Activated CD4-positive, CD25-positive, alpha-beta regulatory T cell treated with anti-CD3 and anti-CD28 coated beads, Interleukin-2, amount 50 U/mL, for 16 hours (primary cell): ENCODE measurements at places on chromosomes 1 and 21.

- no peak for DNase-seq
Measured at GRCh38 chr21:39612233-39613040, at the start of gene B3GALT5. Gene B3GALT5 (plus strand): TSS chr21:39612940. CDS start chr21:39660560, 47,620 bp downstream.

GRCh38 chr1:39105061-39105840 is 79.1 kb downstream of the NDUFS5 start:
- DNase-seq: no peak

DNA sequence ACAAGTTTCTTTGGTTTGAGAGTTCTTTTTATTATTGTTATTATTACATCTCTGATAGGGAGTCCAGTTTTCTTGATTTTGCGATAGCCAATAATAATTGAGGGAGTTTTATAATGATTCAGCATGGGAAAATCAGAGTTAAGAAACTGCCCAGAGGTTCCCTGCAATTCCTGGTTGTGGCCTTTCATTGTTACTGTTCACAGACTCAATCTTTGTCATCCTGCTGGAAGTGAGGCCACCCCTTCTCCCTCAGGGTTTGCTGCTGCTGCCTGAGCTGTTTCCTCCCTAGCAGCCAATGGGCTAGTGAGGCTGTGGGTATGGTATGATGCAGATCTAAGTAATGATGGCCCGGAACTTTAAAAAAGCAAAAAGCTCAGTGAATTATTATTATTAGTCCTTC is 50.2 kb upstream of the TACSTD2 start:
- no peak for DNase-seq

GRCh38 chr1:92599184-92599583 is 112.5 kb upstream of the GFI1 start:
- no peak for DNase-seq

DNA sequence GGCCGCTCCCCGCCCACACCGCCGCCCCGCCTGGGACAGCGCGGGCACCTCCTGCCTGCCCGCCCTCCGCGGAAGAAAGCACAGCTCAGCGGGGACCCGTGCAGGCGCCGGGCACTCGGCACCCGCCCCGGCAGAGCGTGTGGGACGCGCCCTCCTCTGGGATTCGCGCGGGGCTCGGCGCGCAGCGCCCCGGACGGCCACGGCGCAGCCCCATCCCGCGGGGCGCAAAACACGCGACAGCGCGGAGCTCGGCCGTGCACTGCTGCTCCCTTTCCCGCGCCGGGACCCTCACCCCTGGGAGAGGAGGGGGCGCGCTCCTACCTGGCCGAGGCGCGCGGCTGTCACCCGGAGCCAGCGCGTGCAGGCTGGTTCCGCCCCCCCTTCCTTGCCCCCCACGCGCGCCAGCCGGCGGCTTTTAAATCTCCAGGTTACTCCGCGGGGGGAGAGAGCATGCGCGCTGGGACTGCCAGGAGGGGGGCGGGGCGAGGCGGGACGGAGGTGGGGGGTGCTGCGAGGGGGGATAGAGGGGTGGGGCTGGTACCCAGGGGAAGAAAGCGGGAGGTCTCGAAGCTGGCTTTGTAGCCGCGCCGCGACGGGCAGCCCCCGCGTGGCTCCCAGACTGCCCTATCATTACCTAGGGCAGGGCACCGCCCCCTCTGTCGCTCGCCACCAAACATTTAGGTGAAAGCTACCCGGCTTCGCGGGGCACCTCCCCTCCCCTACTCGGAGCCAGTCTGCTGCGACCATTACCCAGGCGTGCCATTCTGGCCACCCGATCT is at the start of gene SLC45A3:
Gene SLC45A3 (minus strand): TSS at position 437 of the 779 bp plus-strand sequence. CDS start 15,853 bp downstream, outside the sequence.
- no peak for DNase-seq

GRCh38 chr1:23174426-23175110 is 5.9 kb upstream of the LUZP1 start:
- DNase-seq: no peak

- DNase-seq: no peak
Measured at GRCh38 chr1:203713125-203713524, 51.9 kb upstream of the LAX1 start.

DNA sequence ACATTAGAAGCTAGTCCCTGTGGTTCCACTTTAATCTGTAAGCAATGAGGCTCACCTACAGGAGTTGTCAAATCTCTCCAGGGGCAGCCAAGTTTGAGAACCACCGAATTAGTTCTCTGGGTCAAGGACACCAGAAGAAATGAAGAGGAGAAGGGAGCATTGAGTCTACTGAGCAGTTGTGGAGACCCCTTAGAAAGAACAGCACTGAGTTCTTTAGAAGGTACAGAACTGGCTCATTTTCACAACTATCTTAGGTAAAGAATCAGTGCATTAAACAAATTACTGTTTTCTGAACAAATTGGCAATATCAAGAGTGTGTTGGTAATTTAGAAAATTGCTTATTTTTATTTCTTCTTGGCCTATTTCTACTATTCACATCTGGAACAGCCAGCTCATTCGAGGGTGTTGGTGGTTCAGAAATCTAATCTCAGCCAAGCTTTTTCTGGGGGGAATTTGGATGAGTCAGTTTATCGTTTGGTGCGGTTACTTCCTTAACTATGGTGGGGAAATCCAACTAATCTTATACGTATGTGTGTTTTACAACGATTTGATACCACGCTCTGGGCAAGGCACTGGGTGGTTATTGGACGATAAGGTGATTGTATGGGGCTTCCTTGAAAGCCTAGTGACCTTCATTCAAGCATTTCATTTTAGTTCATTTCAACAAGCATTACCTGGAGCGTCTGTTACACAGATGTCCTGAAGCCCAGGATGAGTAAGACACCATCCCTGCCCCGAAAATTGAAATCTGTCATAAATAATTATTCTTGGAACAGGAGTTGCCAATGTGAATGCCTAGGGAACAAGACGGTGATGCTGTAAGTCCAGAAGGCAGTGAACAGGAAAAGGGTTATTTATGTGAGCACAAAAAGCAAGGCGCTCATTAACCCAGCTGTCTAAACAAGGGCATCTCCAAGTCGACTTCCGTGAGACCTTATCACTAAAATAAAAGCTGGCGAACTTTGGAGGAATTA is 52.0 kb upstream of the TMPRSS2 start:
- DNase-seq: no peak

GRCh38 chr1:72186733-72187307 is 95.5 kb downstream of the NEGR1 start:
- DNase-seq: no peak

DNA sequence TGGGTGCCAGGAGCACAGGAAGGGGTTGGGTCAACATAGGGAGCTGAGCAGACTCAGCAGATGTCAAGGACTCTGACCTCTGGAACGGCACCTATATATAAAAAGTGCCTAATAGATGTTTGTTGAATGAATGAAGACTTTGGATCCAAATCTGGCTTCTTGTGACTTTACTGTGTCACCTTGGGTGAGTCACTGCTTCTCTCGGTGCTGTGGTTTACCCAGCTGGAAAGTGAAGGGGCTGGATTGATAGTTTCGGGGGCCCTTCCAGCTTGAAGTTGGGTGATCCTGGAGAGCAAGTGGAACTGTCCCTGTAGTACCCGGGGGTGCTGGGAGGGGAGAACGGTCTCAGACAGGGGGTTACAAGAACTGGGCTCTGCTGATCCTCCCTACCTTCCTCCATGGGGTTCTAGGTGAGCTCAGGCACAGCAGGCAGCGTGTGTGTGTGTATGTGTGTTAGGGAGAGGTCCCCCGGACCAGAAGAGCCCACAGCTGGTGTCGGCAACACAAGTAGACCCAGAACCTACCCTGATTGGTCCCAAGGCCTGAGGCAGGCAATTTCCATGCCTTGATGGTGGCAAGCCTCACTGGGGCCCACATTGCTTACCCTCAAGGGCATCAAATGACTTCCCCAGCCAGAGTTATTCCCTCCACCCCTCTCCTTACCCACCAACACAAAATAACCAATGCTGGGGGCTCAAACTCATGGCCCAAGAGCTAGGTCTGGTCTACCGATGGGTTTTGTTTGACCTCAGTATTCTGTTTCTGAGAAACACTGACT is 5.5 kb upstream of the PADI1 start:
- no peak for DNase-seq

GRCh38 chr21:46213620-46214286 is 14.8 kb downstream of the LSS start:
- DNase-seq: no peak

DNA sequence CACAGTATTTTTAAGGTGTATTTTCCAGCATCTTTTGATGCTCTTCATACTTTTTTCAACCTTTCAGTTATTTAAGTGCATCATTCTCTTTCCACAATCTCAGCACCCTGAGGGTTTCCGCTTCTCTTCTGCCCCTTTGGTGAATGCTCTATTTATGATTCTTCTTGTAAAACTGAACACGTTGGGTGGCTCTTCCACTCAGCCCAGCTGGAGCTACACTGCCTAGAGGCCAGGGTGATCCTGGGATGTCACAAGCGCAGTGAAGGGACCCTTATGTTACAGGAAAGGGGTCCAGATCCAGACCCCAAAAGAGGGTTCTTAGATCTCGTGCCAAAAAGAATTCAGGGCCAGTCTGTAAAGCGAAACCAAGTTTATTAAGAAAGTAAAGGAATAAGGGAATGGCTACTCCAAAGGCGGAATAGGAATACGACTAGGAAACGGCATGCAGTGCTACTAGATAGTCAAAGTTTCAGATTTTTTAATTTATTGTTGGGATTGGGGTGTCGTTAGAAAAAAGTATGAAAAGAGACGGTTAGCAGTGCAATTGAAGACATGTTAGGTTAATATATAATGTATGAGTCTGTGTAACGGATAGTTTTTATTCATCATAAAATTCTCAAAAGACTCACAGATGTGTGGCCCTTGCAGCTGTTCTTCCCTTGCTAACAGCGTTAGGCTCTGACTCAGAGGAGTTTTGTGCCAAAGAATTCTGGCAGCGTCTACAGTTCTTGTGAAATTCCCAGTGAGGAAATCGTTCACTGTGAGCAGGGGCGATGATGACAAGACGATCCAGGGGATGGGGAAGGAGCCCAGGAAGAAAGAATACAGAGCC is 14.4 kb upstream of the ERVH48-1 start:
- DNase-seq: no peak

DNA sequence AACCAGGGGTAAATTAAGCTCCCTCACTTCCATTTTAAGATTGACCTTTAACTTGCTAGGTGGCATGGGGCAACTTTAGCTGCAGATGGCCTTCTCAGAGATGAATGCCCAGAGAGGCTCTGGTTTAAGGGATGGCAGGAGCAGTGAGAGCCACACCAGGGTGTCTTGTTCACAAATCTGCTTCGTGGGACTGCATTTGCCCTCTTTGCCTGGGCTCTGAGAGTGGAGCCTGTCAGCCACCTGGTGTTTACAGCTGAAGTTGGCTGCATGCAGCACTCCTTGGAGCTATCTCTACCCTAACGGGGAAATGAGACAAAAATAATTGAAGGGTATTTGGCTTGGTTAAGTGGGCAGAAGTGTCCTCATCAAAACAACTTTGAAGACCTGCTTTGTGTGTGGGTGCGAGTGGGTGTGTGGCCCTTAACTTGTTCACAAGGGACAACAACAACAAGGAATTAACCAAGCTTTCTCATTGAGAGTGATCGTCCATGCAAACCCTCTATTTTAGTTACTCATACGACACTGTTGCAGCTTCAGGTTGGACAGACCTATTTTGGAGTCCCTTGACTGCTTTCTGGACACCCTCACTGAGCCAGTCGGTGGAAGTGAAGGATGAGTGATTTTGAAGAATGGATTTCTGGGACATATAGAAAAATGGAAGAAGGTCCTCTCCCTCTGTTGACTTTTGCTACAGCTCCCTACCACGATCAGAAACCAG is 29.8 kb downstream of the PGM1 start:
- no peak for DNase-seq

- DNase-seq: no peak
Measured at GRCh38 chr1:112304126-112304525, 91.9 kb upstream of the CTTNBP2NL start.

- DNase-seq: no peak
Measured at GRCh38 chr1:203507759-203508158, 13.8 kb downstream of the OPTC start.

- DNase-seq: no peak
Measured at GRCh38 chr1:206575894-206576737, 36.1 kb downstream of the EIF2D start.

GRCh38 chr1:72432645-72433267 is 150.4 kb upstream of the NEGR1 start:
- DNase-seq: no peak

DNA sequence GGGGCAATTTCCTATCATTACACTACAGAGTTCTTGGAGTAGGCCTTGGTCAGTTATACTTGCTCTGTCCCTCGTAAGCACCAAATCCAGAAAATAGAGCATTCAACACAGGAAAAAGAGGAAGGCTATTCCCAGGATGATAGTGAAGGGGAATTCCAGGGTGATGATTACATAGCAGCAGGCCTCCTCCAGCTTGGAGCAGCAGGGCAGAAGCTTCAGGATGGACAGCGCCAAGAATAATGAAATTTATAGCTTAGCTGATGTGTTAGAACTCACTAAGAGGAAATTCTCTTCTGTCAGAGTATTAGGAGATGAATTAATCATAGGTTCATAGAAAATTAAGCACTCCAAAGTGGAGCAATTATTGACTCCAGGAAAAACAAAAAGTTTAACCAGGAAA is 10.8 kb upstream of the SMAP2 start:
- DNase-seq: no peak

GRCh38 chr21:43578677-43579303 is 80.5 kb downstream of the HSF2BP start:
- no peak for DNase-seq

GRCh38 chr1:240682166-240682858 is 70.4 kb upstream of the GREM2 start:
- no peak for DNase-seq
